ENCODE measurements at places on chromosomes 3 and 15. TPM values are rescaled to one million over a fixed set of nuclear protein-coding genes. Genes with fewer than 3 reads are reported as not detected.
A peak's percentile ranks its signal among the peaks of the same experiment; 100 is the strongest.

DNA sequence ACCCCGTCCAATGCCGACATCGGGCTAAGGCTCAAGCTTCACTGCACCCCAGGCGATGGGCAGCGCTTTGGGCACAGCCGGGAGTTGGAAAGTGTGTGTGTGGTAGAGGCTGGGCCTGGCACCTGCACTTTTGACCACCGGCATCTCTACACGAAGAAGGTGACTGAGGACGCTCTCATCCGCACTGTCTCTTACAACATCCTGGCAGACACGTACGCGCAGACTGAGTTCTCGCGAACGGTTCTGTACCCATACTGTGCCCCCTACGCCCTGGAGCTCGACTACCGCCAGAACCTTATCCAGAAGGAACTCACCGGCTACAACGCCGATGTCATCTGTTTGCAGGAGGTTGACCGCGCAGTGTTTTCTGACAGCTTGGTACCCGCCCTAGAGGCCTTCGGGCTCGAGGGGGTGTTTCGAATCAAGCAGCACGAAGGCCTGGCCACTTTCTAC is 1.0 kb downstream of the PDE12 start:
- DNase-seq = peak; percentile 69
- H3K27me3 ChIP-seq = no peaks in the 10 kb centered on the region
- H3K4me3 ChIP-seq = peak overlapping the region; percentile 98
- H3K36me3 ChIP-seq = peaks cover 35% of the 10 kb centered on the region
- peak overlapping the region; percentile 98 for H3K27ac ChIP-seq

DNA sequence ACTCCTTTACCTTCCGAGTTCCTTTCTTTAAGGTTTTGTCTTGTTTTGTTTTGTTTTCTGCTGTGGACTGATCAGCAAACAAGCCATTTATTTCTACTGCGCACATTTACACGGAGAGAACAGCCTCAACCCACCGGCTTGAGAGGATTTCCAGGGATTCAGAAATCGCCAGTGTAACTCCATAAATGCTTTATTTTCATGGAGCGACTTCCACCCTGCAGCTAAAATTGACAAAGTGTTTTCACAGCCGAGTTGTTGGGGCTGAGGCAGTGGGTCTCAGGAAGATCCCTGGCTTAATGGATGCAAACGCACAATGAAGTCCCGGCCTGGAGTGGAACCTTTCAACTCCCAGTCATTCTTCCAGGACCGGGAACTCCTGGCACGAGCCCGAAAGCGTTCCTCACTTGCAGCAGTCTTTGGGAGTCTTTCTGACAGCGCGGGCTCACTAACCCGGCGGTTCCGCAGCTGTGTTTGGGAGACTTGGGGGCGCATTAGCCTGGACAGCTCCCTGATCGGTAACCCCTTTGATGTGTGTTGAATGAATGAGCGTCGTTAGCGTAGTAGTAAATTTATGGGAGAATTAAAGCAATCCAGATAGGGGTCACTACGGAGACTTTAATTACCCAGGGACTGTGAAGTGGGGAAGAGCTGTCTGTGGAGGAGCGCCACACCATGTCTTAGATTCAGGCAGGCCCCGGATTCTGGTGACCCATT is 785 bp upstream of the MYRIP start:
- peaks cover 15% of the 10 kb centered on the region for H3K4me1 ChIP-seq
- H3K4me3 ChIP-seq = peak overlapping the region; percentile 1
- H3K27ac ChIP-seq = no peak overlapping the region
- peaks cover 3% of the 10 kb centered on the region for H3K36me3 ChIP-seq
- DNase-seq = no peak

DNA sequence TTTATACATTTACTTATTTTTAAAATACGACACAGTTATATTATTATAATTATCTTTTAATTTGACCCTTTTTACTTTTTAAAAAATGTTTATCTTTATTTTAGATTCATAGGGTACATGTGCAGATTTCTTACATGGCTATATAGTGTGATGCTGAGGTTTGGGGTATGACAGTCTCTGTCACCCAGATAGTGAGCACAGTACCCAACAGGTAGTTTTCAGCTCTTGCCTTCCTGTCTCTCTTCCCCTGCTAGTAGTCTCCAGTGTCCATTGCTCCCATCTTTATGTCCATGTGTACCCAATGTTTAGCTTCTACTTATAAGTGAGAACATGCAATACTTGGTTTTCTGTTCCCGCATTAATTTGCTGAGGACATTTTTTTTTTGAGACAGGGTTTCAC is 21.8 kb upstream of the KCNMB2 start:
- H3K4me3 ChIP-seq = no peak overlapping the region
- no peaks in the 10 kb centered on the region for H3K4me1 ChIP-seq
- DNase-seq = no peak
- no peaks in the 10 kb centered on the region for H3K27me3 ChIP-seq
- no peaks in the 10 kb centered on the region for H3K36me3 ChIP-seq

Gene TP63
- total RNA-seq = not detected

DNA sequence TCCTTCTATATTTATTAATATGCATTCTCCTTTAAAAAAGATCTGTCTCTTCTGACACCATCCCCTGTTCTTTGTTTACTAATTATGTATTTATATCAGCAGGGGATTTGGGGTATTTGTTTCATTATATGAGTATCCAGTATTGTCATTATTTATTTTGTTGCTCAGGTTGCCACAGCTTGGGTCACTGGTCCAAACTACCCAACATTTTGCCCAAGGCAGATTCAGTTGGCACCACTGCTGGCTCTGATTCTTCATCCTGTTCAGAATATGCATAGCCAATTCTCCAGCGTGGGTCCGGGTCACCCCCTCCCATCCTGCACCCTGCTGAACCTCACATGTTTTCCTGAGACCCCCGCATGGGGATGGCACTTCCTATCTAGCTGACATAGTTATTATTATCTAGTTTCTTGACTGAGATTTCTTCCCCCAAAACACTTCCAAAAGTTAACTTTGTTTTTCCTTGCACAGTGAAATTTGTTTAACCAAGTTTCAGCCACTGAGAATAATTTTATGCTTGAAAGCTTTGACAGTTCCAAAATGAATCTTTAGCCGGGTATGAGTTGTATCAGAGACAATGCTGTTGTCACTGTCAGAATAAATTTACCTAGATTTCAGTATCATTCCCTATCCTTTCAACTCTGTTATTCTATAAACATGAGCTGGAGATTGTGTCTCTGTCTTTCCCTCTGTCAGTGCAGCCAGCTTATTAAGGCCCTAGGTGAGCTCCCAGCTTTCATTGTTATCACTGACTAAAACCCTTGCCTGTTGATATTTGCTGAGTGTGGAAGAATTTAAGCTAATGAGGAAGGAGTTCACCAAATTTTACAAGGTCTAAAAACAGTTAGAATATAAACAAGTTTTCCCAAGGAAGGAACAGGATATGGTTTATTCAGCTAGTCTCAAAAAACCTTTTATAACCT is 70.3 kb downstream of the TGFBR2 start:
- peaks cover 81% of the 10 kb centered on the region for H3K4me1 ChIP-seq
- peaks cover 95% of the 10 kb centered on the region for H3K36me3 ChIP-seq
- no peak overlapping the region for H3K4me3 ChIP-seq
- peak overlapping the region; percentile 50 for H3K27ac ChIP-seq

DNA sequence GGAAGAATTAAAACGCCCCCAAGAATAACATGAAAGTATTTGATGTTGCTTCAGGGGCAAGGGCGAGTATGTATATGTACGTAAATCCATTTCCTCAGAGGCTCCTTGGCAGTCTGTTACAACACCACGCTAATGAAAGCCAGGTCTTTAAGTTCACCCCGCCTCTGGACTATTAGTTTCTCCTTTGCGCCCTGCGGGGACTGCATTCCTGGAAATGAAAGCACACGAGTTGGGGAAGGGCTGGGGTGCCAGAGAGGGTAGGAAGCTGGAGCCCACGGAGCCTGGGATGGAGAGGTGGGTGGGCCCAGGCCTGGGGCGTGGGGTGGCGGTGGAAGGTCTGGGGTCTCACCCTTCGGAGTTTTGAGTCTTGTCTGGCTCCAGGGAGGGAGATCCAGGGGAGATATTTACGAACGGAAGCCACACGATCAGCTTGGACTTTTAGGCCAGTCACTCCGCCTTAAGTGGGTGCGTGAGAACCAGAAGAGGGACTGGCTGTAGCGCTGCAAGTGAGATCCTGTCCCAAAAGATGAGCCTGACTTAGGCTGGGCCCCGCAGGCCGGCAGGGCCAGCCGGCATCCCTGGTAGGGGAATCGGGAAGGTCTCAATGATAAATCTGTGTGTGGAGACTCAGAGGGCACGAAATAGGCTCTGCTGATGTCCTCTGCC is 1.6 kb upstream of the PLCL2 start:
- H3K4me1 ChIP-seq = peaks cover 21% of the 10 kb centered on the region
- H3K4me3 ChIP-seq = peak overlapping the region; percentile 68
- peaks cover 17% of the 10 kb centered on the region for H3K36me3 ChIP-seq
- H3K27me3 ChIP-seq = peaks cover 8% of the 10 kb centered on the region
- H3K27ac ChIP-seq = peak overlapping the region; percentile 69

Gene CHRNA5
- 2.7 TPM for total RNA-seq

- DNase-seq = no peak
- no peak overlapping the region for H3K4me3 ChIP-seq
- H3K36me3 ChIP-seq = no peaks in the 10 kb centered on the region
- no peaks in the 10 kb centered on the region for H3K4me1 ChIP-seq
These were observed 894.2 kb downstream of the ROBO1 start for GRCh38 chr3:78873641-78874040.

GRCh38 chr3:161409069-161409468 is 37.8 kb upstream of the SPTSSB start:
- H3K4me1 ChIP-seq = peaks cover 25% of the 10 kb centered on the region
- peak; percentile 66 for DNase-seq
- no peak overlapping the region for H3K4me3 ChIP-seq
- peaks cover 53% of the 10 kb centered on the region for H3K27me3 ChIP-seq

GRCh38 chr3:23999012-23999641 is 54.0 kb downstream of the NR1D2 start:
- H3K36me3 ChIP-seq = no peaks in the 10 kb centered on the region
- peaks cover 3% of the 10 kb centered on the region for H3K4me1 ChIP-seq
- no peak overlapping the region for H3K27ac ChIP-seq
- DNase-seq = peak; percentile 73
- peaks cover 22% of the 10 kb centered on the region for H3K27me3 ChIP-seq

Gene KLHL40
- total RNA-seq = not detected

Gene GRK7
- not detected for total RNA-seq

Gene LRTM1
- total RNA-seq = not detected

GRCh38 chr15:25335279-25335678 is 103.5 kb downstream of the UBE3A start:
- H3K4me3 ChIP-seq = no peak overlapping the region
- no peaks in the 10 kb centered on the region for H3K4me1 ChIP-seq
- no peaks in the 10 kb centered on the region for H3K27me3 ChIP-seq

DNA sequence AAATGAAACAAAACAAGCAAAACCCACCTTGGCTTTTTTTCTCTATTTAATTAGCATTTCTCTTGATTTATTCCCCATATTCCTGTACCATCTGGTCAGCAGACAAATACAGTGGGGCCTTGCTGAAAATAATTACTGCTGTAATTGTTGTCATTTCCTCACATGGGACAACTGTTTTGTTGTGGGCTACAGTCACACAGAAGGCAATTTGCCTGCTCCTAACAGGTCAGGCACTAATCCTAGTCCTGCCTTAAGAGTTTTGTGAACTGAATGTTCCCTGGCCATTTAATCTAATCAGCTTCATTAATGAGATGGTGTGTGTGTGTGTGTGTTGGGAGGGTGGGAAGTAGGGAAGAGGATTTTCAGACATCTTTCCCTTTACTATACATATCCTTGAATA is 11.6 kb downstream of the TRPC1 start:
- DNase-seq = no peak
- H3K27me3 ChIP-seq = peaks cover 4% of the 10 kb centered on the region
- no peak overlapping the region for H3K4me3 ChIP-seq
- H3K36me3 ChIP-seq = no peaks in the 10 kb centered on the region
- no peaks in the 10 kb centered on the region for H3K4me1 ChIP-seq

Gene GOLGA8R
- 9.5 TPM for total RNA-seq

GRCh38 chr3:139728414-139728813 is 50.6 kb upstream of the NMNAT3 start:
- no peak overlapping the region for H3K4me3 ChIP-seq
- H3K27me3 ChIP-seq = peaks cover 2% of the 10 kb centered on the region
- H3K4me1 ChIP-seq = no peaks in the 10 kb centered on the region
- H3K36me3 ChIP-seq = no peaks in the 10 kb centered on the region

DNA sequence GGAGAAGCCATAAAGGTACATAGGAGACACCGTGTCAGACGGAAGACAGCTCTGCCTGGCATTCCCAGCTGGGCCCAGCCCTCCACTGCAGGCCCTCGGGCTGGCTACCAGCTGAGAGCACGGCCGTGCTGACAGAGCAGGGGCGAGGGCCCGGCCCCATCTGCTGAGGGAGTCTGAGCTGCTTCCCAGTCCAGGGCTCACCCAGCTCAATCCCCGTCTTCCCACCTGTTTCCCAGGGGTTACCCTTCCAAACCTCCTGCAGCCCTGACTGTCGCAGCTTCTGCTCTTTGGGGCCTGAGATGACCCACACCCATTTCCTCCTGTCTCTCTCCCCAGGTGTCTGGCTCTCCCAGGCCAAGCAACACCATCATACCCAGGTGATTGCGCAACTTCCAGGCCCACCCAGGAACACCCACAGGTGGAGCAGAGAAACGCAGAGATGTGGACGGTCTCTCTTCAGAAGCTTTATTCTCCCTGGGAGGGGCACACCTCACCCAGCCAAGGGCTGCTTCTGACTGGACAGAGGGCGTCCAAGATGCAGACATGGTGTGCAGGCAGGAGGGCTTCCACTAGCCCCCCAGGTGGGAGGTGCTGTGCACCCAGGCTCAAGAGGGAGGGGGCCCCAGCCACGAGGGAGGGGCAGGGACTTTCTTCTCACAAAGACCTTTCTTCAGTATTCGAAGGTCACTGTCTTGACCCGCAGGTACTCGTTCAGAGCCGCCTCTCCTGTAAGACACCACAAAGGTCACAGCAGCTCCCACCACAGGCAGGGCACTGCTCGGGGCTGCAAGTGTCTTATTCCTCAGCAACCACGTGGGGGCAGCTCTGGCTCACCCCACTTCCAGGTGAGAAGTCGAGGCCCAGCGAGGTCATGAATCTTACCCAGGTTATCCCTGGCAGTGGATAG is 19.4 kb upstream of the SLC41A3 start:
- H3K27me3 ChIP-seq = no peaks in the 10 kb centered on the region
- no peaks in the 10 kb centered on the region for H3K4me1 ChIP-seq
- DNase-seq = no peak
- H3K4me3 ChIP-seq = no peak overlapping the region

GRCh38 chr3:184561913-184562877 is 610 bp downstream of the EPHB3 start:
- no peak overlapping the region for H3K27ac ChIP-seq
- H3K4me1 ChIP-seq = peaks cover 14% of the 10 kb centered on the region
- H3K36me3 ChIP-seq = no peaks in the 10 kb centered on the region
- H3K27me3 ChIP-seq = peaks cover 52% of the 10 kb centered on the region

DNA sequence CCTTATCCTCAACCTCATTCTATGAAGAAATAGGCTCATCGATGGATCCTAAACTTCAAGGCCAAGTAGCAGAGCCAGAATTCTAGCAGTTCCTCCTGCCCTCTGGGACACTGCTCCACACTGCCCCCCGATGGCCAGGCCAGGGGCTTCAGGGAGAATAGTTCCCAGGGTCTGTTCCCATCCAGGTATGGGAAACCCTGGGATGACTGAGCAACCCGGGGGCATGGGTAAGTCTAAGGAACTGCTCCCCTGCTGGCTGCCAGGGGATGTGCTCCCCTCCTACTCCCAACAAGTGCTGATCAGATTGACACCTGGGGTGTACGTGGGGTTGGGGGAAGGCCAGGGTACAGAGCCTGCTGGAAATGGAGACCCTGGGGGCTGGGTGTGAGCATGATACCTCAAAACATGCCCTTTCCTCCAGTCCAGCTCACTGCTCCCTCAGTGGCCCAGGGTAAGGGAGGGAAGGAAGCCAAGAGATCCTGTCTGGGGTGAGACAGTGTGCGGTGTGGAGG is 7.6 kb downstream of the ULK3 start:
- H3K36me3 ChIP-seq = peaks cover 22% of the 10 kb centered on the region
- no peak overlapping the region for H3K4me3 ChIP-seq
- no peak overlapping the region for H3K27ac ChIP-seq
- H3K27me3 ChIP-seq = peaks cover 3% of the 10 kb centered on the region

Measured in activated CD8-positive, alpha-beta T cell treated with anti-CD3 and anti-CD28 coated beads, Interleukin-2, amount 10 ng/mL, durations not matched to agents 7 days and 5 days (primary cell).